ENCODE measurements at places on chromosomes 11 and 22. TPM values are rescaled to one million over a fixed set of nuclear protein-coding genes. Genes with fewer than 3 reads are reported as not detected.
A peak's percentile ranks its signal among the peaks of the same experiment; 100 is the strongest.

The TBCEL gene
- 15.2 TPM for total RNA-seq

DNA sequence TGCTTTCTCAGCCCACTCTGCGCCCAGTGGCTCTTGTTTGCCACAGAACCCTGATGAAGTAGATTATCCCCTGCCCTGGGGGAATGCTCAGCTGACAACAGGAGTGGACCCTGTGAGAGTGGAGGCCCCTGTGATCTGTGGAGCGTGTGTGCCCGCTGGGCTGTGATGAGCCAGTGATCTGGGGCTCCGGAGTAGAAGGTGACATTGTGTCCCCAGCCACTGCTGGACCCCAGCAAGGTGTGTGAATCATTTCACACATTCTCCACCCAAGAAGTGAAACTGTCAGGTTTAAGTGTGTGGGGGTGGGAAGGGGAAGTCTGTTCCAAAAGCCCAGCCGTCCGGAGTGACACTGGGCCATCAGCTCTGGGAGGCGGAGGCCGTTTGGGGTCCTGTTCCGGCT is 33.1 kb upstream of the GRAMD4 start:
- no peak for DNase-seq

DNA sequence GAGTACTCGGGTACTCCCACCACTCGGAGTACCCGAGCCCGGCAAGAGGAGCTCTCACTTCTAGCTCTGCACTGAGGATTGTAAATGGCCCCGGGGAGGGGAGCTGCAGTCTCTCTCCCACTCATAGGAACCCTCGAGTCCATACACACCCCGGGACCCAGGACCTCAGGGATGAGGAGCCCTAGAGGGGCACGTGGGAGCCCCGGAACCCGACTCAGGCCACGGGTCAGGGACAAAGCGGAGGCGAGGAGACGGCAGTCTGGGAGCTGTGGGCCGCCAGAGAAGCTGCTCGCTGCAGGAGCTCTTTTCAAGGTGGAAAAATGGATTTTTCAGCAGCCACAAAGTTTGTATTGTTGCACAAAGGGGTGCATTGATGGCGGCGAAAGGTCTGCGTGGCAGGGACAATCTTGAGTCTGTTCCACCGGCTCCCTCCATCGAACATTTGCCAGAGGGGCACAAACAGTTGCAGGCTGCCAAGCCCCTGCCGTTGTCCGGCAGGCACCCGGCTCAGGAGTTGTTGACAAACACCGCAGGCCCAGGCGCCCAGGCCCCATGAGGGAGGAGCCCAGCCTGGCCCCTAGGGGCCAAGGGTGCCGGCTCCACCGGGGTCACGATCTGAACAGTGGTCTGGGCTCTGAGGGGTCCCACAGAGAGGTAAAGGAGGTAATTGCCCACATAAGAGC is 5.7 kb upstream of the FLI1 start:
- DNase-seq, result no peak

DNA sequence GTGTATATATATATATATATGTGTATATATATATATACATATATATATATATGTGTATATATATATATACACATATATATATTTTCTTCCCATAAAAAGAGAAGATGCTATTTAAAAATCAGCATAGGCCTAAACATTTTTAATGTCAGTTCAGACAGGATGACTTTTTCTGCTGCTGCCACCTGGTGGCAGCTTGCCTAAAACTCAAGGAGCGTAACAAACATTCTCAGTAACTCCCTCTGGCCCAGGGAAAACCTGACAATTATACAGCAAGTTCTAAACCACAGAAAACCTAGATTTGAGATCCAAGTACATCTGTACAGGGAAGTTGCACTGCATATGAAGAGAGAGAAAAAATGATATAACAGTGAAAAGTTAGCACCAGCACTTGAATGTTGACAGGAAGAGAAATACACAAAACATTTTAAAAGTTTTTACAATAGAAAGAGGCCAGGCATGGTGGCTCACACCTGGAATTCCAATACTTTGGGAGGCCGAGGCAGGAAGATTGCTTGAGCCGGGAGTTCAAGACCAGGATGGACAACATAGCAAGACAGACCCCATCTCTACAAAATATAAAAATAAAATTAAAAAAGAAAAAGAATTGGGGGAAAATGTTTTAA is 16.6 kb downstream of the OR8A1 start:
- DNase-seq, result peak; percentile 64

DNA sequence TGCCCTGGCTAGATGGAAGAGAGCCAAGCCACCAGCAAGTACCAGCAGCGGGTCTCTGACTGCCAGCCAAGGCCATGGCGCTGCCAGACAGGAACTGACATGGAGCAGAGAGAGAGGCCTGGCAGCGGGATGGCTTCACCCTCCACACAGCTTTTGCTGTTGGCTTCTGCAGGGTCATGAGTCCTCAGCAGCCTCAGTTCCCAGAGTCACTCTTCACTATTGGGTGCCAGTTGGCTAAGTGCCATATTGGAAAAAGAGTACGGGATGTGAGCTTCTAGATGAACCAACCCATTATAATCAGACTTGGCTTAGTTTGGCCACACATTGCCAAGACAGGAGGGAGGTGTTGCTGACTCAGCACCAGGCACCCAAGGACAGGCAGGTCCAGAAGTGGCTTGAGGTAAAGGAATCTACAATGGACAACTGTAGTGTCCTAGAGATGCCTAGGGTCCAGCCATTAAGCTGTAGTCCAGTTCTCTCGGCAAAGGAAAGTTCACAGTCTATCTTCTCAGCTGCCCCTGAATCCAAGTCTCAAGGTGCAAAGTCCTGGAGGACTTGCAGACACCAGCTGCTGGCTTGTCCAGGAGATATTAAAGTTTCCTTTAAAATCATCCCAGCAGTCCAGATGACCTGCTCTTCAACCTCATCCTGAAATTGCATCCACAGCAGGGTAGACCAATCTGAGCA is 40.7 kb upstream of the POU2AF1 start:
- no peak for DNase-seq

- DNase-seq, result no peak
These were observed 2.0 kb downstream of the SCO2 start for GRCh38 chr22:50523458-50523805.

GRCh38 chr22:30792456-30792855 is 97.8 kb downstream of the OSBP2 start:
- no peak for DNase-seq

- DNase-seq, result no peak
These were observed 47.5 kb downstream of the SC5D start for GRCh38 chr11:121340032-121340580.

DNA sequence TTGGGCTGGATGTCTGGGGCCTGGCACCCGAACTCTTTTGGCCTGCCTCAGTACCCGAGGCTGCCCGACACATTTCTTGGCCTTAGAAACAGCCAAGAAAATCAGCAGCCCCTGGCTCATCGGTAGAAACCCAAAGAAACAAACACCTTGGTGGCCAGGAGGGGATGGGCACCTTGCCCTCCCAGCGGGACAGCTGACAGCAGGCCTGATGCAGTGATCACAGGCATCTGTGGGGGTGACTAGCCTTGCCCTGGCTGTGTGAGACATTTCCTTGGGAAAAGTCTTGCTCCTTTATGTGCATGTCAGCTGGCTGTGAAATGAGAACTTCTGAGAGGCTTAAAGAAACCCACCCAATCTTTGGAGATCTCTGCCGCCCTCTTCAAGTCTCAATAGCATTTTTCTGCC is 60.9 kb downstream of the SMIM38 start:
- DNase-seq, result no peak

DNA sequence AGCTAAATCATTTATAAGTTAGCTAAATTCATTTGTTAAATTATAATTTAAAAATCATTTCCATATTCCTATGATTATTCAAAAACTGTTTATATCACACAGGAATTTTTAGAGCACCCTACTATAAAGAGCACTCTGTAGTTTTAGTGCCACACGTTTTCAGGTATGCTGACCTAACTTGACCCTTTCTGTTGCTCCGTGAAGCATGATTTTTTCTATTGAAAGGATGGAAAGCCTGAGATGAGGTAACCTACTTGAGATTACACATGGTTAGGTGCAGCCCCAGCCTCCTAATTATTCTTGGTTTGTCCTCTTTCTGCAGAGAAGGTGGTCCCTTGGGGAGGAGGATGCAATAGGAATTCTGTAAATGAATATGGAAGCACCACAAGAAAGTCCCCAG is 72.6 kb downstream of the PPFIBP2 start:
- DNase-seq, result no peak

The OR52N4 gene
- not detected for total RNA-seq

- DNase-seq, result no peak
These were observed 607 bp upstream of the ZNF70 start for GRCh38 chr22:23751441-23751996.

- DNase-seq, result no peak
These were observed 68.6 kb downstream of the ATXN10 start for GRCh38 chr22:45740236-45740635.

- peak; percentile 31 for DNase-seq
These were observed 54.7 kb downstream of the MICAL3 start for GRCh38 chr22:17969701-17970113.

- DNase-seq, result peak; percentile 88
These were observed 6.3 kb upstream of the KDELR3 start for GRCh38 chr22:38461414-38462081.

DNA sequence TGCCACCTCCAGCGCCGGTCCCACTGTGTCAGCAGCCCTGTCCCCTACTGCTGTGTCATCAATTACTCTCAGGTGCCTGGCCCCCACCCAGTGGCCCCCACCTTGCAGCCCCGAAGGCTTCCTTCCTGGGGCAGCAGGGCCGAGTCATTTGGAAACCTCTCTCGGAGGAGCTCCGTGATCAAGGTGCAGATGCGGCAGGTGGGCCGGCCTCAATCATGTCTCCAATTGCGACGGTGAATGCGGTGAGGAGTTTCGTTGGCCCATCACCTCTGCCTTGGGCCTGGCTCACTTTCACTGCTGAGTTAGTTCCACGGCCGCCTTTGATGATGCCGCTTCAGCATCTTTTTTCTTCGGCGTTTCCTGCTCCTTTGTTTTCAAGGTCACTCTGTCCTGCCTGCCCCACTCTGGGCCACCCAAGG is 11.3 kb upstream of the CXCR5 start:
- no peak for DNase-seq

GRCh38 chr11:62921201-62921572 is at the start of gene CHRM1:
CHRM1 (minus strand) TSS chr11:62921363; CDS start chr11:62911100, 10,263 bp downstream.
- DNase-seq, result no peak

GRCh38 chr11:42812361-42812760 is 499.4 kb upstream of the API5 start:
- DNase-seq, result no peak

- DNase-seq, result no peak
These were observed 60.9 kb downstream of the SCGB1A1 start for GRCh38 chr11:62479631-62480201.

DNA sequence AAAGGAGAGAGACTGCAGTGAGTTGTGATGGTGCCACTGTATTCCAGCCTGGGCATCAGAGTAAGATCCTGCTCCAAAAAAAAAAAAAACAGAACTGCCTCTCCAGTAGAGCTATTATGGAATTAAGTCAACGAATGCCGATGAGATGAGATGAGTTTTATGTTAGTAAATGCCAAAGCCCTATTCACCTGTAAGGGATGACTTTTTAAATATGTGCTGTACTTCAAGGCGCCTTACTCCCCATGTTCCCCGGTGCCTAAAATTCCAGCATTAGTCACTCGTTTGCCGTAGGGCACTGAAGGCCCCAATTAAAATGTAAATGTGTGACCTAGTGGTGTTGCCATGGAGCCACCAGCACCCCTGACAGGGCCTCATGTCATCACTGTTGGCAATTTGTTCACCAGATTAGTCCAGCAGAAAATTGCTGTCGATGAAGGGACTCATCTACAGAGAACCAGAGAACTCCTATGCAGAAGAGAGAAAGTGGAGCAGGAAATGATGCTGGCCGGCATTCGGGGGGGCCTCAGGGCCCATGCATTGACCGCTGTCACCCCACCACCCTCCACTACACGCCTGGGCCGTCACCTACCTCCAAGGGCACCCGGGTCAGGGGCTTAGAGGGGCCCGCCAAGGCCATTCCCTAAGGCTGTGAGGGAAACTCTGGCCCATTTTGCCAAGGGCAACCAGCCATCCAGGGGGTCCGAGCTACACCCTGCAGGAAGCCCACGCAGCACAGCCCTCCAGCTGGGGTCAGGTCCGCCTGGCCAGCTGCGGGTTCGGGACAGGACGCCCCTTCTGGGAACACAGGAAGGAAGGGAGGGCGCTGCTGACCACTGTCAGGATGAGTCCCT is 17.8 kb downstream of the LIF start:
- DNase-seq, result no peak

The TRIM34 gene
- total RNA-seq, result 0.79 TPM

DNA sequence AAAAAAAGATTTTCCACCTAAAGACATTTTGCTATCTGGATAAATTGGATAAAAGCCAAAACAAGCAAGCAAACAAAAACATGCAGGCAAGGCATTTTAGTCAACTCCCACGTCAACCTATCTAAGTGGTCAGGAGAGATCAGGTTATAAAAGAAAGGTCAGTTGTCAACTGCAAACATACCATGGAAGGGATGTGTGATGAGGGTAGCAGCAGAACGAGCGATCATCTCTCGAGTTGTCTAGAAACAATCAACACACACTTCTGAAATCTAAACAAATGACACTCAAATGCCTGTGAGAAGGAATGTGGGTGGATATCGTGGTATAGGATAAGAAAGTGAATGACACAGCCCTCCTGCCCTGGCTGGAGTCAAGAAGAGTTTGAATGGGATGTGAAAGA is 10.9 kb downstream of the MTCH2 start:
- DNase-seq, result no peak

DNA sequence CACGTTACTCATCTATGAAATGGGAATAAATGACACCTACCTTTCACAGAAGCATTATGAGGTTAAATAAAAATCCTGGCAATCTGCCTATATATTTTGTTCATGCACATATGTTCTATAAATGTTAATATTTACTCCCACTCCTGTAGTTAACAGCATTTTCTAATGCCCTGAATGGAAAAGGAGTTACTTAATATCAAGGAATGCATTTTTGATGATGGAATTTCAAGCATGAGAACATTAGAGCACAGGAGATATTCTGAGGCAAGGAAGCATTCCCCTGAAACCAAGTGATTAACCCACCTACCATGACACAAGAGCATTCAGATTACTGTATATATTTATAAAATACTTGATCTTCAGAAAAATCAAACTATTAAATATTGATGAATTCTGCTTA is 102.1 kb downstream of the ARHGAP32 start:
- no peak for DNase-seq

The KRTAP5-11 gene
- total RNA-seq, result not detected

DNA sequence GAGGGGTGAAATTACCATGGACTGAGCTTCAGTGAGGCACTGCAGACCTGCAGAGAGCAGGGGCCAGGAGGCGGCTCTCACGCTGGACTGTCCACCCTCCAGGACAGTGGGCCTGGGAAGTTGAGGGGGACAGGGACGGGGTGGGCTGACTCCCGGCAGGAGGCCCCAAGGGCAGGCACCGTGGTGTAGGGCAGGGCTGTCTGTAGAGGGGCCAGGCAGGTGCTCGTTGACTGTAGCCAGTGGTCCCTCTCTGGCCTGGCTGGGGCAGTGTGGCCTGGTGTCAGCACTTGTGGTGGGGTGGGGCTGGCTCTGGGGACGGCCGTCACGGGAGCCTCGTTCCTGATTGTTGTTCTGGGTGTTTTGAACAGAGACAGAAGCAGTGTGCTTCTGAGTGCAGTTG is 46.4 kb downstream of the MUC6 start:
- DNase-seq, result no peak

- DNase-seq, result no peak
These were observed 53.1 kb upstream of the OR4B1 start for GRCh38 chr11:48163360-48164100.

Measured in psoas muscle (tissue), 8 donors.